Stimulated activated CD4-positive, alpha-beta T cell treated with anti-CD3 and anti-CD28 coated beads, Interleukin-4, amount 100 ng/mL, for 4 hours (primary cell): ENCODE measurements at places on chromosomes 3 and 15.

- no peak for DNase-seq
Measured at GRCh38 chr3:142021127-142021526, 128.2 kb downstream of the TFDP2 start.

DNA sequence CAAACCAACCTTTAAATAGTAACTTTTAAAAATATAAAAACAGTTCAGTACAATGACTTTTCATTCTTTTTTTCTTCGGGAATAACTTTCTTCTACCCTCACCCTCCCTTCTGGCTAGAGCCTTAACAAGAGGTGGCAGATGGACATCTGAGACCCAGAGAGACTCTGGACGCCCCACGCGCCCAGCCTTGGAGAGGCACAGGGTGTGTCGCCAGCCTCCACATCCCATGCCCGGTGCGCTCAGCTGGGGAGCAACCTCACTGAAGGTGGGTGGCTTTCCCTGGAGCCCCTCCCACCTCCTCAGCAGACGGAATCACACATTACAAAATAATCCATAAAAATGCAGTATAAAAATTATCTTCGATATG, 49.5 kb downstream of the TLE3 start:
- no peak for DNase-seq

- no peak for DNase-seq
Measured at GRCh38 chr15:77617476-77618230, 15.1 kb downstream of the LINGO1 start.

- DNase-seq = no peak
Measured at GRCh38 chr3:187077085-187077484, 62.2 kb downstream of the RPL39L start.

DNA sequence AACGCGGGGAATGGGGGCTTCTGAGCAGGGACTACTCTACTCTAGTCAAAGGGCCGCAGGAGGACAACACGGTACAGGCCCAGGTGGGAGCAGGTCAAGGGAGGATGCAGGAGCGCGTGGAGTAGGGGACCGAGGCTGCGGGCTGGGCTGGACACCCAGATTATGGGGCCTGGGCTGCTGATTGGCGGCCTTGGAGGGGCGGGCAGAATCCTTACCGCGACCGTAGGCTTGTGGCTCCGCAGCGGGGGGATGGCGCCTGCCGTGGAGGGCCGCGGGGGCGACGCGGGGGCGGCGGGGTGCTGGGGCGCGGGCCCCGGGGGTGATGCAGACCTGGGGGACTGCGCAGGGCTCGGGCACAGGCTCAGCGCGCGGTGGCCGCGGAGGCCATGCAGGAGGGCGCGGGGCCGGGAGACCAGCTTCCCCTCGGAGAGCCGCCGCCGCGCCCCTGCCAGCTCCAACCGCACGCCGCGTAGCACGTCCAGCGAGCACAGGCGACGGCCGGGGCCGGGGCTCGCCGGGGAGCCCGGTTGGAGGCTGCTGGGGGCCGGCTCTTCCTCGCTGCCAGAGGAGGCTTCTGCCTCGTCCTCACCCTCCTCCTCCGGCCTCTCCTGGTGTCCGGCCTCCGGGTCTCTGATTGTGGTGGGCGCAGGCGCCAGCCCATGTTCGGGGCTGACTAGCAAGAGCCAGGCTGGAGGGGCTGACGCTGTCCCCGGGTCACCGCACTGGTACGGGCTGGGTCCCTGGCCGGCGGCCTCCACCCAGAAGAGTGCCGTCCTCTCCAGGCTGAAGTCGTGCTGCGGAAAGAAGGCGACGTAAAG, 12.9 kb downstream of the UBAP1L start:
- DNase-seq = no peak

DNA sequence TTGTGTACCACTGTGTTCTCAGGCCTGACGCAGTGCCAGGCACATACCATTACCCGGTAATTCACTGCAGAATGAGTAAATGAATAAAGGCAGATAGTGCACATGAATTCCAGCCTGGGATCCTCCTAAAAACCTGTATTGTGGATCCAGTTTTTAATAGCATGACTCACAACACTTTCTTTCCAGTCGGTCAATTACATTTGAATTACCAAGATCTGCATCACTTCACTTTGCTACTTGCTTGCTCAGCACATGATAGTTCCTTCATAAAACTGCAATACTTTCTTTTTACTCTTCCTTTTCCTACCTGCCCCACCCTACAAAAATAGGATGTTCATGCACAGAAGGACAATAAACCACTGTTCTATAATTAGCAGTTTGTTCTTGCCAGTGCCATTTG, 553.8 kb downstream of the MAGI1 start:
- DNase-seq = no peak

DNA sequence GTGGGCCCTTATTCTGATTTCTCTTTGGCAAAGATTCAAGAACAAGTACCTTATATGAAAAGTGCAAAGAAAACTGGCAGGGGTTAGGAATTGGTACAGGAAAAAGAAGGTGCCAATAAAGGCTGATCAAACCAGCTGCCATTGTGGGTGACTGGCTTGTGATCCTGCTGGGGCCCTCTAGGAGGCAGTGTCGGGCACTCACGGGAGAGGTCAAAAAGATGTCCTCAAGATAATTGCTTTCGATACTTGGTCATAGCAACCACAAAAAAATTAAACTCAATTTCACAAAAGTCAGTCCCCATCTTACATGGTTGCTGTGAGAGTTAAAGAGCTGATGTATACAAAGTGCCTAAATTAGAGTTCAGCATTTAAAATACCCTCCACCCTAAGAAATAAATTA, 31.0 kb upstream of the CAV3 start:
- no peak for DNase-seq

DNA sequence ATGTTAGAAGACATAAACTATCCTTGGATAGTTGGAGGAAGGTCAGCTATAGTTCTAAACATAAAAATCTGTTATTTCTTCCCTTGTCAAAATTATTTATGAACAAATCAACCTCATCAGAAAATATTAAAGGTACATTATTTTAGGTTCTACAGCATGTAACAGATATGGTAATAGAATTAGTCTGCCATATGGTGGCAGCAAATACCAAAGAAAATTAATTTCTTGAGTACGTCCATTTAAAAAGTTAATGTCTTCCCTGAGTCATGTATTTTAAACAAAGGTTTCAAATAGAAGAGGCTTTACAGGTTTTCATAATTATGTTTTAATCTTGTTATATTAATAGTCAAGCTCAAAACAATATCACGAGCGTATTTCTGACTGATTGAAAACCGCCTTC, 17.9 kb upstream of the ANKRD28 start:
- DNase-seq = no peak

DNA sequence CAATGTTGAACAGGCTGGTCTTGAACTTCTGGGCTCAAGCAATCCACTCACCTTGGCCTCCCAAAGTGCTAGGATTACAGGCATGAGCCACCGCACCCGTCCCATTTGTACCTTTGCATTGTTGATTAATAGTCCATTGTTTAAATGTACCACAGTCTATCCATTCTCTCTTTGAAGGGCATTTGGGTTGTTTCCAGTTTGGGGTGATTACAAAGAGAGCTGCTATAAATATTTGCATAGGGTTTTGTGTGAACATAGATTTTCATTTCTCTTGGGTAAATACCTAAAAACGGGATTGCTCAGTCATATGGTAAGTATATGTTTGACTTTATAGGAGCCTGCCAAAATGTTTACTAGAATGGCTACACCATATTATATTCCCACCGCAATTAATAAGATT, 13.7 kb upstream of the PTPRG start:
- no peak for DNase-seq

DNA sequence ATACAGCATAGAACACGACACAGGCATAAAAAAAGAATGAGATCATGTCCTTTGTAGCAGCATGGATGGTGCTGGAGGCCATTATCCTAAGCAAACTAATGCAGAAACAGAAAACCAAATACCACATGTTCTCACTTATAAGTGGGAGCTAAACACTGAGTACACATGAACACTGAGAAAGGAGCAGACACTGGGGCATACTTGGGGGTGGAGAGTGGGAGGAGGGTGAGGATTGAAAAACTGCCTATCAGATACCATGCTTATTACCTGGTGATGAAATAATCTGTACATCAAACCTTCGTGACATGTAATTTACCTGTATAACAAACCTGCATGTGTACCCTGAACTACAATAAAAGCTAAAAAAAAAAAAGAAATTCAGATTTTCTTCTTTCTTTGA, 100.4 kb downstream of the PPM1L start:
- no peak for DNase-seq

- DNase-seq = no peak
Measured at GRCh38 chr3:185470323-185470722, 28.5 kb downstream of the TMEM41A start.

GRCh38 chr15:69754313-69754712, 301.7 kb downstream of the RPLP1 start:
- no peak for DNase-seq

- no peak for DNase-seq
Measured at GRCh38 chr3:151166161-151166560, 36.9 kb downstream of the GPR171 start.

DNA sequence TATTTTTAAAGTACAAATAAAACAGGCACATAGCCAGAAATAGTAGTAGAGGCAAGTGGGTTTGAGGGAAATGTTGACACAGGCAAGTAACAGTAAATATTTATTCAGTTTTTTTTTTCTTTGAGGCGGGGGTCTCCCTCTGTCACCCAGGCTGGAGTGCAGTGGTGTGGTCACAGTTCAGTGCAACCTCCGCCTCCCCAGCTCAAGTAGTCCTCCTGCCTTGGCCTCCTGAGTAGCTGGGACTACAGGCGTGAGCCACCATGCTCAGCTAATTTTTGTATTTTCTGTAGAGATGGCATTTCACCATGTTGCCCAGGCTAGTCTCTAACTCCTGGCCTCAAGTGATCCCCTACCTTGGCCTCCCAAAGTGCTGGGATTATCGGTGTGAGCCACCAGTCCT, 43.5 kb downstream of the PHLDB2 start:
- DNase-seq = no peak
